Hematopoietic multipotent progenitor cell treated with erythropoietin and hydrocortisone succinate and interleukin-3 and kit ligand, for 6 days (in vitro differentiated cells): ENCODE measurements at places on chromosomes 1 and 21.

DNA sequence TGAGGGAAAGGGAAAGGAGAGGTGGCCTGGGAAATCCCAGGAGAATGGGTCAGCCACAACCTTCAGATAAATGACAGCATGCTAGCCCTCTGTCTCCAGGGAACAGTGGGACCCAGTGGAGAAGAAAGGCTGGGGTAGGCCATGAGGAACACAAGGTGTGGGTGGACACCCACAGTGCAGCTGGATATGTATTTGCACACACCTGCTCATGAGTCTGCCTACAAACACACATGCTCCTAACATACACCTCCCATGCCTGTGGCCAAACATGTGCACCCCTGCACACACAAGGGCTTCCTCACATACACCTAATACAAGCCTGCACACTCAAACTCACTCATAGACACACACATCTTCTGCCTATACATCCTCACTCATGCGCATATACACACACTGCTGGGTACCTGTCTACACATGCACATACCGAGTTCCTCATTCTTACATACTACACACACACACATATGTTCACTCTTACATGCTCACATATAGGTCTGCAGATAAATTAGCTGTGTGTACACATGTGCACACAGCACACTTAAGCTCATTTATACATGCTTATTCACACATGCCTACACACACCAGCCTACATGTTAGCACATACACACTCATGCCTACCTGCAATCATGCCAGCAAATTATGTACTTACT is 3.6 kb downstream of the C1orf216 start:
- DNase-seq, result no peak

- no peak for DNase-seq
Measured at GRCh38 chr1:77544845-77545244, 137.6 kb downstream of the ZZZ3 start.

DNA sequence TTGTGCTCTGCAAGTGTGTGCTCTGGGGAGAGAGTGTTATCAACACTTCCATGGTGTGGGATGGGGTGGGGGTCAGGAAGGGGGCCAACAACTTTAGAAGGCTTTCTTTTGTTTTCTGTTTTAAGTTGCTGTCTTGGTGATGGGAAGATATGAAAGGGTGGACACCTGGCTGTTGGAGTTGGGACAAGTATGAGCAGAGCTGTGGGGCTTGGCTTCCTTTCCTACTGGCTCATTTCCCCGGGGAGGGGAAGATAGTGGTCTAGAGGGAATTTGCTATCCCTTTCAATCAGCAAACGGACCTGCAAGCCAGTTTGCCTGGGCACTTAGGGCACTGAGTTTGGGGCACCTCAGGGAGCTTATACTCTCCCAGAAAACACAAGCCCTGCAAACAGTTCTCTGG is 19.2 kb downstream of the IER5 start:
- DNase-seq, result no peak

DNA sequence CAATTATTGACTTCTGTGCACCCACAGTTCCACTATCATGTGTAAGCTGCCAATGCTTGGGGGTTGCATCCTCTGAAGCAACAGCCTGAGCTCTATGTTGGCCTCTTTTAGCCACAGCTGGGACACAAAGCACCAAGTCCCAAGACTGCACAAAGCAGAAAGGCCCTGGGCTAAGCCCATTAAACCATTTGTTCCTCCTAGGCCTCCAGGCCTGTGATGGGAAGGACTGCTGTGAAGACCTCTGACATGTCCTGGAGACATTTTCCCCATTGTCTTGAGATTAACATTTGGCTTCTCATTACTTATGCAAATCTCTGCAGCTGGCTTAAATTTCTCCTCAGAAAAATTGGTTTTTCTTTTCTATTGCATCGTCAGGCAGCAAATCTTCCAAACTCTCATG is 123.7 kb upstream of the DEPDC1 start:
- DNase-seq, result no peak

GRCh38 chr1:41507110-41507720 is 22.7 kb upstream of the EDN2 start:
- DNase-seq, result no peak

DNA sequence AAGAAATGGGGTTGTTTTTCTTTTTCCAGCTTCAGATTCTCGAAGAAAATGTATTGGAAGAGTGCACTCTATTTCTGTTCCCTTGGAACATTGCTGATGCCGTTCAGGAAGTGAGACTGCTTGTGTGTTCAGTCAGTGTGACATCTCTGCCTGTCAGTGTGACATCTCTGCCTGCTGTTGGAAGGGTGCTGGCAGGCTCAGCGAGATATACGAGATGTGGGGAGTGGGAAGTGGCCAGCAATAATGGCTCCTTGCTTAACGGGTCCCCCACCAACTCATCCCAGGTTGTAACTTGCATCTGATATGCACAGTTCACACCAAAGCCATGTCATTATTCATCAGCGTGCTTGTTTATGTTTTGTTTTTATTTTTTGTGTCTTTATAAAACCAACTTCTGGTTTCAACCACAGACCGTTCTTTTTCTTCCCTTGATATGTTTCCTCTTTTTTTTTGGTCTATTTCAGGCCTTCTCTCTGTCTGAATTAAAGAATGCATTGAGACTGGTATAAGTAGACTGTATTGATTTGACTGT is 145.4 kb downstream of the GALNT2 start:
- no peak for DNase-seq

GRCh38 chr21:43767984-43768867 is 7.9 kb downstream of the CSTB start:
- peak; percentile 87 for DNase-seq

DNA sequence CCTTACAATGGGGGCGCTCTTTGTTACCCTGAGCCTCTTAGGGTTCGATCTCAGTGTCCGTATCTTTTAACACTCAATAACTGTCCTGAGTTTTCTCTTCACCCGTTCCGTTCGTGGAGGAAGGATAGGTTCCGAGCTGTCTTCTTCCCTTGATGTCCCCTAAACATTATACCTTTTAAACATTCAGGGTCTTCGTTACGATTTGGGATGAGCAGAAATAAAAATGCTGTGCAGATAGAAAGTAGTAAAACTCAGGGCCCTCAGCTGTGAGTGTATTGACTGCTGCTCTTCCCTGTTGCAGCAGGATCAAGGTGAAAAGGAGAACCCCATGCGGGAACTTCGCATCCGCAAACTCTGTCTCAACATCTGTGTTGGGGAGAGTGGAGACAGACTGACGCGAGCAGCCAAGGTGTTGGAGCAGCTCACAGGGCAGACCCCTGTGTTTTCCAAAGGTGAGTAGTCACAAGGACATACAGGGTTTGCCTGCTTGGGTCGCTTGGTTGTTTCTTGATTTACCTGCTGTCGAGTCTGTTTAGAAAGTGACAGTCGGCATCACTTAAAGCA is 784 bp downstream of the RPL11 start:
- peak; percentile 40 for DNase-seq

GRCh38 chr21:34360488-34361241 is 3.1 kb upstream of the KCNE2 start:
- DNase-seq, result no peak

- no peak for DNase-seq
Measured at GRCh38 chr1:10105484-10105883, 72.7 kb downstream of the UBE4B start.

DNA sequence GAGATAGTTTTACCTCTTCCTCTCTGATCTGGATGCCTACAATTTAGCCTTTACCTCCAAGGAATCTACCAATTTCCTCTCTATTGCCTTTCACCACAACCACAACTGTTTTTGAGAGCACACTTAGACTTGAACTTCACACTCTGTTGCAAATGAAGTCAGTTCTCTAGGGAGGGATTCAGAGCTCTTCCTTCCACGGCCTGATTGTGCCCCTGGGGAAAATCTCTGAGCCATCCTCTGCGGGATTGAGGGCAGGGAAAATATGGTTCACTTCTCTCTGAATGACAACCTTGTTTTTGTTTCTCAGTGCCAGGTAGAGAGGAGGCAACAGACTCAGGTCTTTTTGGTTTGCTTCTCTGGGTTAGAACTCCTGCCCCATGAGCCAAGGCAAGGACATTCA is 35.4 kb upstream of the BCL10 start:
- no peak for DNase-seq

DNA sequence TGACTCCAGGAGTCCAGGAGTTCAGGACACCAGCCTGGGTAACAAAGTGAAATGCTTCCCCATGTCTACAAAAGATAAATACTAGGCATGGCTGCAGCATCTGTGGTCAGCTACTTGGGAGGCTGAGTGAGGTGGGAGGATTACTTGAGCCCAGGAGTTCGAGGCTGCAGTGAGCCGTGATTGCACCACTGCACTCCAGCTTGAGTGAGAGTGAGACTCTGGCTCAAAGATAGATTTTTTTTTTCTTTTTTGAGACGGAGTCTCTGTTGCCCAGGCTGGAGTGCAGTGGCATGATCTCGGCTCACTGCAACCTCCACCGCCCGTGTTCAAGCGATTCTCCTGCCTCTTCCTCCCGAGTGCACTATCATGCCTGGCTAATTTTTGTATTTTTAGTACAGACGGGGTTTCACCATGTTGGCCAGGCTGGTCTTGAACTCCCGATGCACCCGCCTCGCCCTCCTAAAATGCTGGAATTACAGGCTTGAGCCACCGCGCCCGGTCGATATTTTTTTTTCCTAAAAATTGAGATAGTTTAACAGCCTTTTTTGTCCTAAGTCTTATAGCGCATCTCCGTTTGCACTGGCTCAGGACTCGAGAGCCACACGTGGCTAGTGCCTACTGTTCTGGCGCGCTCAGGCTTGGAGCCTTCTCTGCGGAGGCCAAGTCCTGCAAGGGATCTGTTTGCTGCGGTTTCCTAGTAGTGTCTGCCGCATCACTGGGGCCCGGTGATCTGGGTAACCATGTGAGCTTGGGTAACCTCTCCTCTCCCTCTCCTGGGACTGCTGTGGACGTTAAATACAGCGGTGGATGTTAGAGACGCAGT is 1.0 kb upstream of the MFN2 start:
- no peak for DNase-seq

DNA sequence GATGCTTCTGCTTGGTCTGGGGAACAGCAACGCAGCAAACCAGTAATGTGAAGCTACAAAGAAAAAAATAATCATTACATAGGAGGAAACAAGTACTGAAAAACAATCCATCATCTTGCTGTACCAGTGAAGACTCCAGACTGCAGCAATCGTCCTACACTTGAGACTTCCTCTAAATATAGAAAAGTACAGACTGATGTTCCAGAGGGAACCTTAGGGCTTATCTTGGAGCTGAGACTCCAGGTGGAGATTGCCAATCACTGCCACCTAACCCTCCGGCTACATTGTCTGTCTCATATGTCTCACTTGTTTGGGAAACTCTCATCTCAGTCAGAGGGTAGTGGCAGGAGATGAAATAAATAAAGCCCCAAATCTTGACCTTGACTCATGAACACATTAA is 9.4 kb upstream of the UHMK1 start:
- DNase-seq, result no peak

DNA sequence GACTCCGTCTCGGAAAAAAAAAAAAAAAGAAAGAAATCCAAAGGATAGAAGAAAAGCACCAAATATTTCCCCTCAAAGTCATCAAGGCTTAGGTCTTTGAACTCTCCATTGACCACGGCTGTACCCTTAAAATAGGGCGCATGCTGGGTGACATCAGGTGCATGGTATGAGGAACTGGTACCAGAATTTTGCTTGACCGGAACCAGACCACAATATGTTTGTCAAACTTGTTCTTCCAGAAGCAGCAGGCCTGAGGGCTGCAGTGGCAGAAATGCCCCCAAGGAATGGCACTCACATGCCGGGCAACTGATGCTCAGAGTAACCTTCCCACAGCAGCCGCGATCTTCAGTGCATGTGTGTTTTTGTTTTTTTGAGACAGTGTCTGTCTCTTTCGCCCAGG is 21.0 kb downstream of the RCC1 start:
- no peak for DNase-seq

- no peak for DNase-seq
Measured at GRCh38 chr21:33293811-33294216, 27.6 kb downstream of the IL10RB start.

GRCh38 chr1:153032677-153033308 is 1.8 kb downstream of the SPRR1B start:
- peak; percentile 46 for DNase-seq

- peak; percentile 27 for DNase-seq
Measured at GRCh38 chr1:115982400-115982799, 6.1 kb downstream of the SLC22A15 start.

DNA sequence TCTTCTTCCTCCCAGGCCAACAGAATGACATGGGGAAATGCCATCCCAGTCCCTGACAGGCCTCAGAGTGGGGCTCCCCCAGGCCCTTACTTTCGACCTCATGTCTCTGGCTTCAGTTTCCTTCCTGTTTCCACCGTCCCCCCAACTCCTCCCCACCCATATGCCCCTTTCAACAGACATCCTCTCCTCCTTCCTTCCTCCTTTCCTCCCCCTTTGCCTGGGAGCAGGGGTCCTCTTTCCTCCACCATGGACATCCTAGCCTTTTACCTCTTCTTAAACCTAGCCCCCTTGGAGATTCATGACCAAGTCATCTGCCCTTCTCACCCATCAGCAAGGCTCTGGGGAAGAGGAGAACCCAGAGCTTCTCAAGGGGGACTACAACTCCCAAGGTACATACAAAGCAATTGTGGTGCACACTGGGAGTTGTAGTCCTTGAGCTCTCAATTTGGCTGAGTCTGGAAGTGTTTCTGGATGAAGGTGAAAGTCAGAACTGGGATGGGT is 4.0 kb downstream of the ZBTB7B start:
- peak; percentile 84 for DNase-seq
